ENCODE measurements at places on chromosomes 16 and 17. TPM values are rescaled to one million over a fixed set of nuclear protein-coding genes. Genes with fewer than 3 reads are reported as not detected.

SLC35G6 gene
- not detected for total RNA-seq

SNX20 gene
- total RNA-seq: not detected

TBC1D3 gene
- total RNA-seq: 0.07 TPM

CFAP97D1 gene
- total RNA-seq: not detected

AGRP gene
- total RNA-seq: not detected

Data from A549 treated with Mapracorat at 1 μM for 4 hours (cell line).